ENCODE measurements at places on chromosomes 2 and 18.

DNA sequence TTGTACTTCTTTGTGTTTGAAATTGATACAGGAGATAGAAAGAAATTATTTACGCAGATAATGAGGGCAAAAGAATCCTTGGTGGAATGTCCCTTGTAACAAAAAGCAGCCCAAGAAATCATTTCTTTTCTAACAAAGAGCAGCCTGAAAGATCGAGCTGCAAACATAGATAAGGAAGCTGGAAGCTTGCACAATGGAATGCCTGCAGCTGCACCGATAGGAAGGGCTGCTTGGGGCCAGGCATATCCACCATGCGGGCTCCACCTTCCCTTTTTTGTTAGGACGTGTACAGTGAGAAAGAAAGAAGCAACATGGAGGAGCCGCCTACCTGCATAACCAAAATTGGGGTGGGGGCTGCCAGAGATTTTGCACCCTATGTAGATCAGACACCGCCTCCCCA is 568.7 kb downstream of the METTL4 start:
- peak; percentile 1 for DNase-seq

GRCh38 chr2:186664385-186665043 is 29.3 kb upstream of the FAM171B start:
- DNase-seq = no peak

- DNase-seq = peak; percentile 42
Observed at GRCh38 chr18:21735452-21736015, 5.1 kb upstream of the MIB1 start.

- no peak for DNase-seq
Observed at GRCh38 chr18:43664487-43665008, 387.3 kb upstream of the SYT4 start.

DNA sequence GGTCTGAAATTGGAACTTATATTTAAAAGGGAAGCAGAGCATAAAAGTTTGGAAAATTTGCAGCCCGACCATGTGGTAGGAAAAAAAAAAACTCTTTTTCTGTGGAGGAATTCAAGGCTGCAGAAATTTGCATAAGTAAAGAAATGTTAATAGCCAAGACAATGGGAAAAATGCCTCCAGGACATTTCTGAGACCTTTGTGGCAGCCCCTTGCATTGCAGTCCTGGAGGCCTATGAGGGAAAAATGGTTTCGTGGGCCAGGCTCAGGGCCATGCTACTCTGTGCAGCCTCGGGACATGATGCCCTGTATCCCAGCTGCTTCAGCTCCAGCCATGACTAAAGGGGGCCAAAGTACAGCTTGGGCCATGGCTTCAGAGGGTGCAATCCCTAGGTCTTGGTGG is 71.9 kb upstream of the SLC16A14 start:
- DNase-seq = no peak

DNA sequence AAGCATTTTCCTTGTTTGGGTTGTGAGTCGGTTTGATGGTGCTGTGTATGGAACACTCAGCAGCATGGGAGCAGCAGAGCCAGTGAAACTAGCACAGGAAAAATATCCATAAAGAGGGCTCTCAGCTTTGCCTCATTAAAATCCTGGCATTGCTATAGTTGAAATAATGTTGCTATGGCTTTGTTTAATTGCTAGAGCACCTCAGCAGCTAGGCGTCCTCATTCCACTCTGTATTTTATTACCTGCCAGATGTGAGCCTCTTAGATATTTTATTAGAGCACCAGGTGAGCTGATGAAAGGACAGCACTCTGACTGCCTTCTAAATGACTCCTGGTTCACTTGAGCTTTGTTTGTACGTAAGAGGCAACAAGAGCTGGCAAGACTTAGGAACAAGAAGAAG is 232.4 kb downstream of the MTX2 start:
- no peak for DNase-seq

- no peak for DNase-seq
Observed at GRCh38 chr2:186717320-186718007, 23.6 kb downstream of the FAM171B start.

DNA sequence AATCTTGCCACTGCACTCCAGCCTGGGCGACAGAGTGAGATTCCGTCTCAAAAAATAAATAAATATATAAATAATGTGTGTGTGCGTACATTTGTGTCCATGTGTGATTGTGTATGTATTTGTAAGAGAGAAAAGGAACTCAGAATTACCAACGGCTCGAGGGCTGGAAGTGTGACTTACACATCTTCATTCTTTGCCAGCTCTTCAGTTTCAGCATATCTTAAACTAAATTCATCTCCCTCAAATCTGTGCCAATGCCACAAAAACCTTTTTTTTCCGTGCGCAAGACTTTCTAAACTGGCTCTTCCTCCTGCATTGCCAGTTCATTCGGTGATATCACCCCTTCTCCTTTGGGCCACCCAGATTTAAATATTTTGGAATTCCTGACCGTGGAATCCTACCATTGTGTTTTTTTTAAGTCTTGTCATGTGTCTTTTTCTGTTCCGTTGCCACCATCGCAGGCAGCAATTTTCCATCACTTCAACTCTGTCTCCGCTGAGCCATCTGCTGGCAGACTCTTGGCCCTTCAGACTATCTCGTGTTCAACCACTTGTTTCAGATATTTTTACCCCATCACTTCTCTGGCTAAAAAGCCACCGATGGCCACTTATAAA is 77.0 kb upstream of the ZNF532 start:
- DNase-seq = no peak

DNA sequence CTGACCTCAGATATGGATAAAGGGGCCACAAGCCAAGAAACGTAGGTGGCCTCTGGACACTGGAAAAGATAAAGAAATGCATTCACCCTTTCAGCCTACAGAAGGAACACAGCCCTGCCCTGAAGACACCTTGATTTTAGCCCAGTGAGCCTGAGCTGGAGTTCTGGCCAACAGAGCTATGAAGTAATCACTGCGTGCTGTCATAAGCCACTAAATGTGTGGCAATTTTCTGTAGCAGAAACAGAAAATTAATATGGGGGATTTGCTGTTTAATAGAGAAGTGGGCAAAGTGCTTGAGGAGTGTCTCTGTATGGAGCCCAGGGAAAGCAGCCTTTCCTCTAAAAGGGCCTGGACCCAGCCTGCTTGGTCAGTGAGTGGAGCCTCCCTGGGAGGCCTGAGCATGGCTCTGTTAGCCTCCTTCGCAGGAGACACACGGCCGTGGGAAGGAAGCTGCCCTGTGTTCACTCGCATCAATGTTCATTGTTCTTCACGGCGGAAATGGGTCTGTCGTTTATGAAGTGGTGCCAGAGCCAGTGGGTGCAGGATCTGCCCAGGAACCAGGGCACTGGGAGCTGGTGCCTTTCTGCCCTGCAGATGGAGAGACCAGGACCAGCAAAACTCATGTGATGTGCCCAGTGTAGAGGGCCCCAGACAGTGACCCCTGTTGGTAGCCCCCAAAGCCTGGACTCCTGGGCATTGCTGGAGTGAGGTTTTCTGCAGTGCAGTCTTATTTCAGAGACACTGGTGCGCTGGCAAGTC is 268.9 kb downstream of the NDUFA10 start:
- no peak for DNase-seq

DNA sequence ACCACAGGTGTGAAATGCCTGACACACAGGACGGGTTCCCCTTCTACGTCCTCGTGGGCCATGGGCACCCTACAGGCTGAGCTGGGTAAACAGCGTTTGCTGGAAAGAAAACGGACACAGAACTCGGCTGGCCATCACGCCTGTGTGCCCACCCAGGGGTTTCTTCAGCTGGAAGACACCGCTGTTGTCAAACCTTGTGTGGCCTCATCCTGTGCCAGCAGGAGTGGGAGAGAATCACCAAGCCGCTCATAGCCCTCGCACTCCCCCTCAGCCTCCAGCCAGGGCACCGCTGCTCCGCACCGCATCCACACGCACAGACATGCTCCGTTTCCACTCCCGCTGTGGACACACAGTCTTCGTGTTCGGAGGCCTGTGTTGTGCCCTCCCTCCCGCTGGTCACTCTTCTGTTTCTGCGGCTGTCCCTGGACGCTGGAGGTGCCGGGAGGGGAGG is 161.4 kb downstream of the PXDN start:
- no peak for DNase-seq

GRCh38 chr2:103445347-103445746 is 683.5 kb downstream of the TMEM182 start:
- no peak for DNase-seq

- no peak for DNase-seq
Observed at GRCh38 chr2:65916785-65917295, 484.4 kb upstream of the SPRED2 start.

DNA sequence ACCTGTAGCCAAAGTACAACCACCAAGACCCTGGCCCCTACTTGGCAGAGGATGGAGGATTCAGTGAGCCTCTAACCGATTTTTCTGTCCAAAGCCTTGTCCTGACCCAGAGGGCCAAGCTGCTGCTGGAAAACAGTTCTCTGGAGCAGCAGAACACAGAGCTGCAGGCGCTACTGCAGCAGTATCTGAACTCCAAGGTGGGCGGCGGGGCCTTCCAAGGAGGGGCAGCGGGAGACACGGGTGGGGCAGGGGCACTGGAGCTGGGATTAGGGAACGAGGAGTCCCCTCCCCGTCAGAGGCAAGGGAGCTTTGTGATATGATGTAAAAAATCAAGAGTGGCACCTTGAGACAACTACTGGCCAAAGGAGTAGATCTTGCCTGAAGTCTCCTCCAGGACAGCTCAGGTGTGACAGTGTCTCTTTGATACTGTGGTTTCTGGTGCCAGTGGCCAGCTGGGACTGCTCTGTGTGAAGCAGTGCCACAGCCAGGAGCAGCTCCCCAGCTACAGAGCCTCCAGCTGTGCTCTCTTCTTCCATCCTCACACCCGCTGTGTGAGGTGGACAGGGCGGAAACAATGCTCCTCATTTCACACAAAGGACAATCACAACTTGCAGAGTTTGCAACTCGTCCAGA is 22.8 kb downstream of the OTOF start:
- no peak for DNase-seq

- no peak for DNase-seq
Observed at GRCh38 chr18:43115076-43115921, at the start of gene RIT2. Gene RIT2, minus strand, starts transcription at chr18:43115685.

GRCh38 chr2:112048887-112049286 is 6.2 kb upstream of the TMEM87B start:
- peak; percentile 30 for DNase-seq

GRCh38 chr2:215835657-215836056 is 177.7 kb downstream of the MREG start:
- DNase-seq = no peak

DNA sequence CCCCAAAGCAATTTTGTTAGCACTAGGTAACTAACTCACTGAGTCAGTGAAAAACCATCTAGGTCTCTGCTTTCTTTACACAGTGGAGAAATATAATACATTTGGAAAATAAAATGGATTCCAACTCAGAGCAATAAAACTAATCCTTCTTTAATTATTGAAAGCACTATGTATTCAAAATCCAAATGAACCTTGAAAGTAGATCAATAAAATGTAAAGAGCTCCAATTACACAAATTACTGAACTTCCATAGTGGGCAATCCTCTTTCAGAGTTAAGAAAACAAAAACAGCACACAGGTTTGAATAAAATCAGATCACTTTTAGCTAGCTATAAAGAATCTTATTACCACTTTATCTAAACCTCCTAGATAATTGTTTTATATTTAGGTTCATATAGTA is 208.1 kb downstream of the NR4A2 start:
- DNase-seq = no peak

DNA sequence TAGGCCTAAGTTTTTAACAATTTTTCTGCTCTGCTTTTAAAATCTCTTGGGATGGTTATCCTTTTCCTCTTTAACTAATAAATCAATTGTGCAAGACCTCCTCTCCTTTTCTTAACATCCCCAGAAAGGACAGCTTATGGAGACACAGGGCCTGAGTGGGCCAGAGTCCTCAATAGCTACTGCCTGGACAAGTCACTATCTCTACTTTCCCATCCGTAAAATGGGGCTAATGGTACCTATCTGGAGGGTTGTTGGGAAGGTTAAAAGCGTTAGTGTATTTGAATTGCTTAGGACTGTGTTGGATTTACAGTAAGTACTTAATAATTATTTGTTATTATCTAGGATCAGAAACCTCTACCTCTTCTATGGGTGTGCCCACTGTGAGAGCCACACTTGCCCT is 60.1 kb downstream of the TGIF1 start:
- DNase-seq = no peak

- DNase-seq = no peak
Observed at GRCh38 chr2:142722569-142722968, 154.9 kb upstream of the KYNU start.

DNA sequence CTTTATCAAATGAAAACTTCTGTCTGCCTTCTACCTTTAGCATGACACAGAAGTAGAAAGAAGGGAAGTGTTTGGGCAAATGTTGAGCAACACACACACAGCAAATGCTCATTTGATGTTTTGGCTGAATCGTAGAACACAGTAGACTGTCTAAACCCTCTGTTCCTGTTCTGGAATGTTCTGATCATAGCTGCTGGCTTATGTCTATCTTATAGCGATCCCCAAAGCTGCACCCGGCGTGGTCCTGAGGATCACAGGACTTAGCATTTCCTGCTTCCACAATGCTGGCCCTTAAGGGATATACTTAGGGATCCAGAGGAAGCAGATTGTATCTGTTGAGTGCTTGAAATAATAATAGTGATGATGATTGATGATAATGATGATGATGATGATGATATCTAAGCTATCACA is 15.2 kb downstream of the GNLY start:
- no peak for DNase-seq

- no peak for DNase-seq
Observed at GRCh38 chr2:43328832-43329231, 102.4 kb upstream of the ZFP36L2 start.

- no peak for DNase-seq
Observed at GRCh38 chr2:68689553-68690537, 44.8 kb upstream of the ARHGAP25 start.

DNA sequence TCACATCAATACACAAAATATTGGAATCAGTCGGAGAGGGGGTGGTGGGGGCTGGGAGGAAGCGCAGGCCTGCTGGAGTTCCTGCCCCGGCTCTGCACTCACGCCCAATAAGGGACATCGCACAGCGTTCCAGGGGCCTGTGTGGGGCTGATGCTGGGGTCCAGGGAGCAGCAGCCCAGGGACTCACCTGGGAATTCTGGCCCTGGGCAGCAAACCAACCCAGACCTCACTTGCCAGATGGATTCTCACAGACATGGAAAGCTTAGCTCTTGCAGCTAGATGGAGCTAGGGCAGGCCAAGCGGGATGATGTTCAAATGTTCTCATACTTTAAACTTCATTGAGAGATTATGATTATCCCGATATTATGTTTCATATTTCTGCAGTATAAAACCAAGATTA is 266.6 kb upstream of the TANK start:
- DNase-seq = no peak

All from neural crest cell (in vitro differentiated cells).